ENCODE measurements at places on chromosomes 11 and 22.

- peak; percentile 7 for DNase-seq
These were observed 1630.1 kb upstream of the TENM4 start for GRCh38 chr11:81070948-81071347.

DNA sequence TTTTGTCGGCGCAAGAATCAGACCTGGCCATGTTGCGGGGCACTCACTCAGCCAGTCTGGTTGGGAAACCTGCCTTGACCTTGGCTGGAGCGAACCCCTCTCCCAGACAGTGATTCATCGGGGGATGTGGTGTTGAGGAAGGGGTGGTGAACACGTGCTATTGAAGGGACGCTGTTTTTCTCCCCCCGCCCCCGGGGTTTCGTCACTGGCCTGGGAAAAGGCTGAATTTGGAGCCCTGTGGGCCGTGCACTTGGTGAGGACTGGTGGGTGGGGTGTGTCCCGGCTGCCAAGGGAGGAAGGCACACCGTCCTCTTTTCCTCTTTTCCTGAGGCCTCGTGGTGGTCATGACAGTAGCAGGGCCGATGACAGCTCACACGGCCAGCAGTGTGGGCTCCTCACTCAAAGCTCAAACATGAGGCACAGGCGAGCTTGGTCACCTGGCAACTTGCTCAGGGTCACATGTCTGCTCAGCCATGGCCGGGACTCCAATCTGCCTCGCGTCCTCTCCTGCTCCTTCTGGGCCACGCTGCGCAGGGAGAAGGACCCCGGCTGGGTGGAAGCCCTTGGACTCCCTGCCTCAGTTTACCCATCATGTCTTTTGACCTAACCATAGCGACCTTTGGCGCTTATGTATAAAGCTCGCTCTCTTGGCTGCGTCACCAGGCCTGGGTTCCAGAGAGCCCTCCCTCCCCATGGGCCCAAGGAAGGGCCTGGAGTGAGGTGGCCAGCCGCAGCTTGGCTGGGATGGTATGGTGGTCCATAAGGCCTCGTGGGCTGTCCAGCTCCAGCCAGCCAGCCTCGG is 49.4 kb downstream of the SMIM38 start:
- DNase-seq, result no peak

GRCh38 chr11:122038543-122038942 is 77.5 kb downstream of the BLID start:
- no peak for DNase-seq

- DNase-seq, result peak; percentile 79
These were observed 11.5 kb upstream of the TBC1D22A start for GRCh38 chr22:46750863-46751443.

DNA sequence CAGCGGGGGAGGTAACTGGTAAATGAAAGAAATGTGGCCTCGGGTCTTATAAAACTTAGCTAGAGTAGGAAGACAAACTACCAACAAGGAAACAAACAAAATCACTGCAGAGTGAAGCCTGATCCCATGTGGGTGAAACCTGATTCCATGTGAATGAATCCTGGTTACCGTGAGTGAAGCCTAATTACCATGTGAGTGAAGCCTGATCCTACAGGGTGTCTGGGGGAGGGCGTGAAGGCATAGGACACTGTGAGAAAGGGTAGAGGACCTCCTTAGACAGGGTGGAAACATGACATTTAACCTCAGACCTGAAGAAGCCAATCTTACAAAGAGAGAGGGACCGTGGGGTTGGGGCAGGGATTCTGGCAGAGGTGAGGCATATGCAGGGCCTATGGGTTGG is 106.2 kb upstream of the USP47 start:
- DNase-seq, result no peak

DNA sequence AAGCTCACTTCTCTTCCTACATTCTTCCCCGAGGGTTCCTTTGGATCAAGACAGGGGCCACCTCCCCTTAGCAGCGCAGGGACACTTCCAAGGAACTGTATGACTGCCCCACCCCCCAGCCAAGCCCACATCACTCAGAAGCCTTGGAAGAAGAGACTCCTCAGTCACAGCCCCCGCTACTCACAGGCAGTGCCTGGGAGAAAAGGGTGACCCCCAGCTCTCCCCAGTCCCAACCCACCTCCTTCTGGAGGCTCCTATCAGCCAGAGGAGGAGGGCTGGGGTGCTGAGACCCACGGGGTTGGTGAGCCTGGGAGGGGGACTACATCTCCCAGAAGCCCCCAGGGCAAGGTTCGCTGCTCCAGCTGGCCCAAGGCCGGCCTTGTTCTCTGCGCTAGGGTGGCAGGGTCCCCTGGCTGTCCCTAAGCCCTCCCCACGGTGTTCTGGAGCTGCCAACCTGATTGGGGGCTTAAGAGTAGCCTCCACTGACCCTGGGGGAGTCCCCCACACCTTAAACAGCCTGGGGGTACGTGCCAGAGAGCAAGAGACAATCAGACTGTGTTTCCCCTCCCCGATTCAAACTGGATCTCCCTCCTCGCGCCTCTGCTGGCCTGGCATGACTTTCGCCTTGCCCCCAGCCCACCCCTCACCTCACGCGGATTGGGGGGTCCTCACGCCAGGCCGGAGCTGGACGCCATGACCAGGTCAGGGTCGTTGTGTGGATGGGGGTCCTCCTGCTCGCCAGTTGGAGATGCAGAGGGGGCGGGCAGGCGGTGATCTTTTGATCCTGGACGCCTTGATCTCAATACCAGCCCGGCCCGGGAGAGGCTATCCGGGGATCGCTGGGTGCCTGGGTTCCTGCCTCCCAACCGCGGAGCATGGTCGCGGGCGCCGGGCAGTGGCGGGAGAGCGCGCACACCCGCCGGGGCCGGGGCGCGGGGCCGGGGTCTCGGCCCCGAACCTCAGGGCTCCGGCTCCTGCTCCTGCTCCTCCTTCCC is 838 bp downstream of the BCL9L start:
- peak; percentile 63 for DNase-seq

GRCh38 chr22:49699476-49699875 is 128.2 kb downstream of the BRD1 start:
- DNase-seq, result no peak

DNA sequence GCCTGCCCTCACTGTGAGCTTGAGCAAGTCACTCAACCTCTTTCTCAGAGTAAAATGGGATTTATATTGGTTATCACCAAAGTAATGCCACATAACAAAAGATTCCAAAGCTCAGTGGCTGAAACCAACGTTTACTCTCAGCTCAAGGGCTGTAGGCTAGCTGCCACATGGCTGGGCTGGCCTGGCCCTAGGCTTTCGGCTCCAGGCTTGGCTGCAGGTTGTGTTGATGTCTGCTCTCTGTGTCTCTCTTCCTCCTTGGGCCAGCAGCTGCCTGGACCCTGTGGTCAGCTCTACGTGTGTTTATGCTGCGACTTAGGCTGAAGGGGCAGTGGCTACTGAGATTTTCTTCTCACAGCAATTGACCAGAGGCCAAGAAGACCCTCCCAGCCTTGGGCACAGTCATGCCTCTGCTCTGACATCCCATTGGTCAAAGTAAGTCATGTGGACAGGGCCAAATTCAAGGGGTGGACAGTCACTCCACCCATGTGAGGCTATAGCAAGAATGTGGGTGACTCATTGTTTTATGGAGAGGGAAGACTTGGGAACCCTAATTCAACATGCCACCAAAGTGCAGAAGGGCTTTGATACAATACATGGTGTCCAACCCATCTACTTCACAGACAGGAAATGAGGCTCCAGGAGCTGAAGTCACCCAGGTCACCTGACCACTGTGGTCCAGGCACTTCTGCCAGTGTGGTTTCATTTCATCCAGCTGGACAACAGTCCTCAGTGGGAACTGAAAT is 90.6 kb downstream of the TSPAN18 start:
- no peak for DNase-seq

DNA sequence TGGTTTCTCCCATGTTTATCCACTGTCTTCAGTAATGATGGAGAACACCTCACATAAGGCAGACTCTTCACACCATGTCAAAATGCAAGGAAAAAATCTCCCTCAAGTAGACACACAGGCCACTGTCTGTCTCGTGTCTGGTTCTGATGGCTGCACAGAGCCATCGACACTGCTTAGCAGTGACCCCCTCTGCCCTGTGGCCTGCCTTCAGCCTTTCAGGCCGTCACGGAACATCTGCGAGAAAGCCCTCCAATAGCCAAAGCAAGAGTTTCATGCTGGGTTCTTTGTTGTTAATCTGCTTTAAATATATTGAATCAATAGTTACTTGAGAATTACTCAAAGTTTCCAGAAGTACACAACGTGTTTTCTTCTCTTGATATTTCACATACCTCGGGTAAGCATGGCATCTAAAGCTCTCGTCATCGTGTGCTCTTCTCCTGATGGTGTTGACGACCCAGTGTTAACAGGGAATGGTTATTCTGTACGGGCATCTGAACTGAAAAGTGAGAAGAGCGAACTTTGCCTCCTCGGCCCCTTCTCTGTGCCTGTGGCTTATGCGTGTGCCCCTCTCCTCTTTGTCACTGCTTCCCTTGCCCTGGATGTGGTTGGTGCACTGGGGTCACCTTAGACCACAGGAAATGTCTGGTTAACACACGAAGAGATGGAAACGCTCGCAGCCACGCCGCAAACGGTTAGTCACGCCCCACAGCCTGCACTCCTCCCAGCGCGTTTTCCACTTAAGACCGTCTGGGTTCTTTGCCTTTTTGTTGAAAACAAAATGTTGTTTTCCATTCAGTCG is 33.4 kb upstream of the CTTN start:
- peak; percentile 15 for DNase-seq

DNA sequence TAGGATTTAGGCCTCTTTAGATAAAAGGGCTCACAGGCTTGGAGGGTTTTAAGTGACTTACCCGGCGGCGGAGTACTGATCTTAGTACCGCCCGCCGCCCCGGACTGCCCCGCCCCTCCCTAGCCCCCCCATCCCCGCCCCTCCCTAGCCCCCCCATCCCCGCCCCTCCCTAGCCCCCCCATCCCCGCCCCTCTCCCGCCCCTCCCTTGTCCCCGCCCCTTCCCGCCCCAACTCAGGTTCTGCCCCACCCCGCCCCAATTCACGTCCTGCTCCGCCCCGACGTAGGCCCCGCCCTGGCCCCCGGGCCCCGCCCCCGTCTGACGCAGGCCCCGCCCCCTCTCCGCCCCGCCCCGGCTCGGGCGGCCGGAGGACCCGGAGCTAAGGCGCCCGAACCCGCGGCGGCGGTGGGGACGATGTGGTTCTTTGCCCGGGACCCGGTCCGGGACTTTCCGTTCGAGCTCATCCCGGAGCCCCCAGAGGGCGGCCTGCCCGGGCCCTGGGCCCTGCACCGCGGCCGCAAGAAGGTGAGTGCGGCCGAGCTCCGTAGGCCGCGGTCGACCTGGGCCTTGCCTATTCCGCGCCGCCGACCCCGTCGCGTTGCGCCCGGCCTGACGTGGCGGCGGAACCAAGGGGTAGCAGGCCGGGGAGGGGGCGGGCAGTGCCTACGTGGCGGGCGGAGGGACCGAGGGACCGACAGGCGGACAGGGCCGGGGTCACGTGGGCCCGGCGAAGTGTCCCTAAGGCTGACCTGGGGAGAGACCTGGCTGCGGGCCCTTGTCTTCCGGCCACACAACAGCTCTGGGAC is at the start of gene SCYL1:
Gene SCYL1 (plus strand): TSS at position 343 of the 805 bp plus-strand sequence. CDS start 71 bp downstream, at position 414.
- DNase-seq, result peak; percentile 82

GRCh38 chr11:2742201-2742600 is 42.4 kb upstream of the KCNQ1OT1 start:
- no peak for DNase-seq

- no peak for DNase-seq
These were observed 15.6 kb downstream of the SMC1B start for GRCh38 chr22:45397806-45398205.

DNA sequence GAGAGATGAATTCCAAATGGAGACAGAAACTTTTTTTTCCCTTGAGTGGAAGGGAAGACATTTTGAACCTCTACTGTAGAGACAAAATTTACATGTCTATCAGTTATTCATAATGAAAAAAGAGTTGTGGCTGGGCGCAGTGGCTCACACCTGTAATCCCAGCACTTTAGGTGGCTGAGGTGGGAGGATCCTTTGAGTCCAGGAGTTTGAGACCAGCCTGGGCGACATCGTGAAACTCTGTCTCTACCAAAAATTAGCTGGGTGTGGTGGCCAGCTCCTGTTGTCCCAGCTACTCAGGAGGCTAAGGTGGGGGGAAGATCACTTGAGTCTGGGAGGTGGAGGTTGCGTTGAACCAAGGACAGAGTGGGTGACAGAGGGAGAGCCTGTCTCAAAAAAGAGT is 4.1 kb downstream of the EED start:
- no peak for DNase-seq

DNA sequence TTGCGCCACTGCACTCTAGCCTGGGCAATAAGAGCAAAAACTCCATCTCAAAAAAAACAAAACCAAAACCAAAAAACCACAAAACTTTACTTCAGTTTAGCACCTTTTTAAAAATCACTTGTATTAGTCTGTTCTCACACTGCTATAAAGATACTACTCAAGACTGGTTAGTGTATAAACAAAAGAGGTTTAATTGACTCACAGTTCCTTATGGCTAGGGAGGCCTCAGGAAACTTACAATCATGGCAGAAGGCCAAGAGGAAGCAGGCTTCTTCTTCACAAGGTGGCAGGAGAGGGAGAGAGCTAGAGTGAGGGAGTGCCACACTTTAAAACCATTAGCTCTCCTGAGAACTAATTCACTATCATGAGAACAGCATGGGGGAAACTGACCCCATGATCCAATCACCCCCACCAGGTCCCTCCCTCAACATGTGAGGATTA is 261.3 kb downstream of the TMEM135 start:
- peak; percentile 49 for DNase-seq

DNA sequence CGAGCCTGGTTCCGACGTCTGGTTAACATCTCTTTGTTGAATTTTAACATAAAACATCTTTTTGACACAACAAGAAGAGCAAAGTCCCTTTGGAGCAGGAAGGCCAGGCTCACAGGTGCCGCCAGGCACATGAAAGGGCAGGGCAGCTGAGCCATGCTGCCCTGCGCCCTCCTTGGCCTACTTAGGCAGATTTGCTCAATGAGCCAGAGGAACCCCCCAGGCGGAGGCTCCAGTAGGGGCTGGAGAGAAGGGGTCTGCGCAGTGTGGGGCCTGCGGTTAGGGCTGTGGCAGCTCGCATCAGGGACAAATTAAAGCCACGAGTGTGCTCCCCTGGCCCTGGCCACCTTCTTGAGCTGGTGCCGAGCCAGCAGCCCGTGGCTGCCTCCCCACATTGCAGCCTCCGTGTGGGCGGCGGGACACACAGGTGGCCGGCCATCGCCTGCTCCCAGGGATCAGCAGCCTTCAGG is 9.9 kb upstream of the SLC22A12 start:
- no peak for DNase-seq

- DNase-seq, result no peak
These were observed 17.1 kb downstream of the MPEG1 start for GRCh38 chr11:59195586-59195985.

All from small intestine (tissue), 16 donors.